ENCODE measurements at places on chromosomes 13 and 19.

DNA sequence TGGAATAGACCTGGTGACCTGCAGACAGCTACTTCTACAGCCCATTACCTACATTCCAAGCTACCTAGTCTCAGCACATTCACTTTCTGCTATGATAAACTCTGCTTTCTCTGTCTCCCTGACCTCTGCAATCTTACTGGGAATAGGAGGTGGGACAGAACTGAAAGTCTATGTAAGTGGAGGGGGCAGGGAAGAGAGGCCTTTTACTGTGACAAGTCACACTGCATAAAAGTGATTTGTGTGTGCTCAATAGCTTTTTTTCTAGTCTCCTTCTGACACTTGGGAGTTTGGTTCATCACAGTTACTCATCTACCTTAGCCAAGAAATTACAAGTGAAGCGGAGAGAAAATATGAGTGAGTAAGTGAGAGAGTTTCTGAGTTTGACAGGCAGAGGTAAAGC lies 322.4 kb downstream of the OLFM4 start:
- DNase-seq, result no peak

- no peak for DNase-seq
Measured at GRCh38 chr19:4737955-4738600, 14.4 kb upstream of the DPP9 start.

DNA sequence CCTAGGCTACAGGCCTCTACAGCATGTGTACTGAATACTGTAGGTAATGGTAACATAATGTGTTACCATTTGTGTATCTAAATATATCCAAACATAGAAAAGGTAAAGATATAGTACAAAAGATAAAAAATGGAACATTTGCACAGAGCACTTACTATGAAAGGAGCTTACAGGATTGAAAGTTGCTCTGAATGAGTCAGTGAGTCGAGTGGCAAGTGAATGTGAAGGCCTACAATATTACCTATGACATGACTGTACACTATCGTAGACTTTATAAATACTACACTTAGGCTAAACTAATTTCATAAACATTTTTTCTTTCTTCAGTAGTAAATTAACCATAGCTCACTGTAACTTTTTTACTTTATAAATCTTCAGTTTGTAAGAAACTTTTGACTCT lies 35.1 kb downstream of the LPAR6 start:
- DNase-seq, result no peak

GRCh38 chr13:75931116-75931515 lies 295.0 kb downstream of the LMO7 start:
- no peak for DNase-seq

- no peak for DNase-seq
Measured at GRCh38 chr13:31945202-31945961, 86.2 kb upstream of the FRY start.

DNA sequence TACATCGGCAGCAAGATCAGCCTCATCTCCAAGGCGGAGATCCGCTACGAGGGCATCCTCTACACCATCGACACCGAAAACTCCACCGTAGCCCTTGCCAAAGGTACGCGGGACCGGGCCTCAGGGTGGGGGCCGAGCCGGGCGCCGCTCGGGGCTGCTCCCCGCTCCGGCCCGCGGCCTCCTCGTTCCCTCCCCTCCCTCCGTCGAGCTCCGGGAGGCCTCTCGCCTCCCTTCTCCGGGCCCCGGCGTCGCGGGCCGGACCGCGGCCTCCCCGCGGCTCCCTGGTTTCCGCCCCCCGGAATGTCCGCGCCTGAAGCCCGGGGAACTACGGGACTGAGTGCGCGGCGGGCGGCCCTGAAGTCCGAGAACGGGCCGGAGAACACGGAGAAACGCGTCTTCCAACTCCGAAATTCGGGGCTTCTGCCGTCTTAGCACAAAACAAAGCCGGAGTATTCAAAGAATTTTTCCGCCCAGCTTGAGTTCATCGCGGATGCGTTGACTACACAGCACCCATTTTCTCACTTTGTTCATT lies 423 bp downstream of the LSM14A start:
- no peak for DNase-seq

GRCh38 chr13:49213539-49213938 lies 6.6 kb upstream of the MLNR start:
- no peak for DNase-seq

DNA sequence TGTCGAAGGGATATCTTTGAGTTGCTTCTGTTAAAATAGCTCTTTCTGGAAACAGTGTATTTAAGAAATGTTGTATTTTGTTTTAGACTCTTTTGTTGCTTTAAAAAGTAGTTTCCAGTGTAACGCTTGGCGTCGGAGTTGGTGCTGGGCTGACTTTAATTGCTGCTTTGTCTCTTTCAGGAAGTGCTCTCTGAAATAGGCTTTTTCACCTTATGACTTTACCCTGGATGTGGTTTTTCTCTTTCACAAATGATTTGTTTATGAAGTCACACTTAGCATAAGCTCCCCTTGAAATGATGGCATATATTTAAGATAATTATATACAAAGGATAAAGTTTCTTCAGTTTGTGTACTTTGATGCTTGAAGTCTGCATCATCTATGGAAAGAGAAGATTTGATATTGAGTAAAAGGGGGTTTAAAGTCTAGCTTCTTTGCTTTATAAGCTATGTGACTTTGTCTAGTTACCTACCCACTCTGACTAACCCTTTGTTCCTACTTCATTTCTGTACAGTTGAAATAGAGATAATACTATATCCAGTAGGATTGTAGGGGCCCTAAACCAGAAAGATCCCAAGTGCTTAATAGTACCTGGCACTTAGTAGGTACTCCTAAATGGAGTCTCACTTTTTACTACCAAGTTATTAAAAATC lies at the start of gene GPR18:
Gene GPR18, minus strand, starts transcription at position 170 of the 651 bp plus-strand sequence. CDS start 2,507 bp downstream, outside the sequence.
- no peak for DNase-seq

- no peak for DNase-seq
Measured at GRCh38 chr19:45660636-45661035, 7.4 kb upstream of the GIPR start.

GRCh38 chr13:30133554-30133912 lies 173.8 kb downstream of the KATNAL1 start:
- no peak for DNase-seq

DNA sequence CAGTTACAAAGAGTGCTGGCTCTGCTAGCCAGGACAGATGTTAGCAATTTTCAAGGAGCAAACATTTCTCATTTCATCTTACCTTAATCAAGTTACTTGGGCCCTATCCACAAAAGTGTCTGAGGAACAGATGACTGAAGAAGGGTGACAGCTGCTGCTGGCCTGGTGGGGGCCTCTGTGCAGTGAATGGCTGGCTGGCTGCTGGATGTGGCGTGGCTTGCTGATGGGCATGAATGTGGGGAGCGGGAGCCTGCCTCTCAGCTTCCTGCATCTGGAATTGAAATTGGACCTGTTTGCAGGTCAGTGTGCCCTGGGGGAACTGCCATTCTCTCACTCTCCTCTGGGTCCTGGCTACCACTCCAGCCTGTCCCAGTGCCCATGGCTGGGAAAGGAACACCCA lies 94.7 kb downstream of the RGCC start:
- DNase-seq, result no peak

DNA sequence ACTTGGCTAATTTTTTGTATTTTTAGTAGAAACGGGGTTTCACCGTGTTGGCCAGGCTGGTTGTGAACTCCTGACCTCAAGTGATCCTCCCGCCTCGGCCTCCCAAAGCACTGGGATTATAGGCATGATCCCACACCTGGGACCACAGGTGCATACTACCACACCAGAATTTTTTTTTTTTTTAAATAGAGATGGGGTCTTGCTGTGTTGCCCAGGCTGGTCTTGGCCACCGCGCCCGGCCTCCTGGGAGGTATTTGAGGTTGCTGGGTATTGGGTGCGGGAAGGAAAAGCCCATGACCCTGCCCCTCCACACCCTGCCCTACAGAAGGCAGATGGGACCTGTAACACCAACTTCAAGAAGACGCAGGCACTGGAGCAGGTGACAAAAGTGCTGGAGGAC lies 13.6 kb downstream of the ACTMAP start:
- DNase-seq, result no peak

GRCh38 chr19:43763473-43763939 lies 8.7 kb upstream of the SMG9 start:
- DNase-seq, result no peak

DNA sequence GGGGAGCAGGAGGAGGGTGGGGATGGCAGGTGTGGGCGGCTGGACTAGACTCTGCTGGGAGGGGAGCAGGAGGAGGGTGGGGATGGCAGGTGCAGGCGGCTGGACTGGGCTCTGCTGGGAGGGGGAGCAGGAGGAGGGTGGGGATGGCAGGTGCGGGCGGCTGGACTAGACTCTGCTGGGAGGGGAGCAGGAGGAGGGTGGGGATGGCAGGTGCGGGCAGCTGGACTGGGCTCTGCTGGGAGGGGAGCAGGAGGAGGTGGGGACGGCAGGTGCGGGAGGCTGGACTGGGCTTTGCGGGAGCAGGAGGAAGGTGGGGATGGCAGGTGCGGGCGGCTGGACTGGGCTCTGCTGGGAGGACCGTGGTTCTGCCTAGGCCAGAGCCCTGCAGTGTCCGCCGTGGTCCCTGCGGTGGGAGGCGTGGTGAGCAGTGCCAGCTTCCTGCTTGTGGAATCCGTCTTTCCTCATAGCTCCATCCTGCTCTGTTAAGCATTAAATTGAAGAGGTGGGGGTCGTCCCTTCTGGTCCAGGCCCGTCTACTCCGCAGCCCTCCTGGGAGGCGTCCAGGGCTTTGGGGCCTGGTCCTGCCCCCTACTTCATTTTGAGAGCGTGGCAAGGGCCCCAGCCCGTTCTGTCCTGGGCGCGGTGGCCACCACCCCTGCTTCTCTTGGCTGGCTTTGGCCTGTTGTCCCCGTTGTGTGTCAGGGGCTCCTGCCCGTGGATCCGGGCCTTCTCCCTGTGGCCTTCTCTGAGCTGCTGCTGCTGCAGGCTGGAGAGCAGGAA lies 4.7 kb downstream of the SPPL2B start:
- no peak for DNase-seq

- DNase-seq, result no peak
Measured at GRCh38 chr13:103147961-103148360, 81.7 kb upstream of the SLC10A2 start.

DNA sequence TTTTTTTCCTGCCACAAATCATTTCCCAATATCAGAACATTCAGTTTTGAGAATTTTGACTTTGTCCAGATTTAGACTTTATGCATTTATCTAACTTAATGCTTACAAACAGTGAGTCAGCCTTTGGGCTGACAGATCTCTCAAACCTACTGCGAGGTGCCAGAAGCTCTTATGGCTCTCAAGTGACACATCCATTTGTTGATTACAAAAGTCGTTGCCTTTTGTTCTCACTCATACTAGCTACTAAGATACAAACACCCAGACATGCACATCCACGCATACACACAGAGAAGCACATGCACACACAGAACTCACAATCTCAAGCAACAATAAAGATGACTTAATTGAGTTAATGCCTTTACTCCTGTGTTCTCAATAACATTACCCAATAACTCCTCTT lies 1147.5 kb downstream of the DIAPH3 start:
- DNase-seq, result no peak

DNA sequence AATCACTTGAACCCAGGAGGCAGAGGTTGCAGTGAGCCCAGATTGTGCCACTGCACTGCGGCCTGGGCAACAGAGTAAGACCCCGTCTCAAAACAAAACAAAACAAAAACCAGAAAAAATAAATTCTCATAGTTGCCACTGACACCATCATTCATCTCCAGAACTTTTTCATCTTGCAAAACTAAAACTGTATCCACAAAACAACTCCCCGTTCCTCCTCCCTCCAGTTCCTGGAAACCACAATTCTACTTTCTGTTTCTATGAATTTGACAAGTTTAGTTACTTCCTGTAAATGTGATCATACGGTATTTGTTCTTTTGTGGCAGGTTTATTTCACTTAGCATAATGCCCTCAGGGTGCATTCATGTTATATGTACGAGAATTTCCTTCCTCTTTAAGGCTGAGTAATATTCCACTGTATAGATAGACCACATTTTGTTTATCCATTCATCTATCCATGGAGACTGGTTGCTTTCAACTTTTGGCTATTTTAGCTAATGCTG lies 13.2 kb upstream of the ADGRE5 start:
- DNase-seq, result no peak

DNA sequence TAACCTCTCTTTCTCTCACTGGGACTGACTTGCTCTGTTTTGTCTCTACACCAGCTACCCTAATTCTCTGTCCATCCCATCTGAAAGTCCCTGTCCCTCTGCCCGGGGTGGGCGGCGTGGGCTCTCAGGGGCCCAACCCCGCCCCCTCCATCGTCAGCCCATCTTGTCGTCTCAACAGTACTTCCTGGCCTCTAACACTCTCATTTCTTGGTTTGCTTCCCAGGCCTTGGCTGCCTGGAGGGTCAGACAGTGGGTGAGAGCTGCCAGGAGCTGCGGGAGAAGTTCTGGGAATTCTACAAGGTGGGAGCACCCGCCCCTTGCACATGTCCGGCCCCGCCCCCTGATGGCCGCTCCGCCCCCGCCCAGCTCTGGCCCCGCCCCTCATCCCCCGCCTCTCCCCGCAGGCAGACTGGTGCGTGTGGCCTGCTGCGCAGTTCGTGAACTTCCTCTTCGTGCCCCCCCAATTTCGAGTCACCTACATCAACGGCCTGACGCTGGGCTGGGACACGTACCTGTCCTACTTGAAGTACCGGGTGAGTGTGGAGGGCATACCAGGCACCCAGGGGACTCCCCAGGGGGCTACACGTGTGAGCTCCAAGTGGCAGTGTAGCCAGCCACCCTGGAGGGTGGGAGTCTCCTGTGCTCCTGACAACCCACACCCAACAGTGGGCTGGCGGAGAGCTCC lies 1.7 kb downstream of the MPV17L2 start:
- peak; percentile 21 for DNase-seq

DNA sequence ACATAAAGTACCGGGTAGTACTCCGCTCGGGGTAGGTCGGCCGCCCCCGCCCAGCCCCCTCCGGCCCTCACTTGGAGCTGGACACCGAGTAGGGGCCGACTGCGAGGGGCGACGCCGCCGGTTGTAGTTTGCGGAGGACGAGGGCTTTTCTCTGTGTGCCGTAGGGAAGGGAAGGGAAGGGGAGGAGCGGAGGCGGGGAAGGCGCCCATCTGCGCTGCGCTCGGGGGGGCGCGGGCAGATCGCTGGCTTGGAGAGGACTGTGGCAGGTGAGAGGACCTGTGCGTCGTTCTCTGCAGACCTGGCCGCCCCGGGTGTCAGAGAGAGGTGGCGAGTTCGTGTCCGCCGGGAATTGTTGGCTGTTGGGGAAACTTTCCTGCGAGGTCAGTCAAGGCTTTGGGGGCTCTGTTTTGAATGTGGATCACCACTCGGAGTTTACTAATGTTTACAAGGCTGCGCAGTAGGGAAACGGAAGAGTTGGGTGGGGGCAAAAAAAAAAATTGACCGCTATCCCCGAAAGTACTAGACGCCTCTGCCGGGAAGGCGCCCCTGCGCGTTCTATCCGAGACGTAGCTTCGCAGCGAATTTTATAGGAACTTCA lies 1.4 kb downstream of the ING1 start:
- no peak for DNase-seq

GRCh38 chr13:73967397-73968165 lies 166.6 kb downstream of the KLF12 start:
- no peak for DNase-seq

- DNase-seq, result no peak
Measured at GRCh38 chr19:31574251-31574973, 225.2 kb upstream of the TSHZ3 start.

DNA sequence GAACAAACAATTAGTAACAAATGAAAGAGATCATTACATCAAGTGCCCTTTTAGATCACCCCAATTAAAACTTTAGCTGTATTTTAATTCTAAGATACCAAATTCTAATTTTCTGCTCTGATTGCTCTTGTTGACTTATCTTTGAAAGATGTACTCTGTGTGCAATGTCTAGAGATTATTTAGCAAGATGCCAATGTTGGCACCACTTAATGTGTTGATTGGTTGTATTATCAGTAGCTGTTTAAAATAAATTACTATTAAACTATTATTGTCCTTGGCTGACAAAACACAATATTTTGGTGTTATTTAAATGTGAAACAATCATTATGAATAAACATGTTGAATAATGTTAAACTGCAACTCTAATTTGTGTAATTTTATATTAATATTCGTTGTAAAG lies 386.0 kb downstream of the DACH1 start:
- no peak for DNase-seq

Data from D721Med (cell line).